Effector memory CD4-positive, alpha-beta T cell (primary cell): ENCODE measurements at places on chromosomes 1 and 21.

- DNase-seq, result no peak
Observed at GRCh38 chr1:1966071-1966740, 37.4 kb downstream of the CFAP74 start.

- no peak for DNase-seq
Observed at GRCh38 chr1:95018602-95019369, 54.0 kb downstream of the ALG14 start.

DNA sequence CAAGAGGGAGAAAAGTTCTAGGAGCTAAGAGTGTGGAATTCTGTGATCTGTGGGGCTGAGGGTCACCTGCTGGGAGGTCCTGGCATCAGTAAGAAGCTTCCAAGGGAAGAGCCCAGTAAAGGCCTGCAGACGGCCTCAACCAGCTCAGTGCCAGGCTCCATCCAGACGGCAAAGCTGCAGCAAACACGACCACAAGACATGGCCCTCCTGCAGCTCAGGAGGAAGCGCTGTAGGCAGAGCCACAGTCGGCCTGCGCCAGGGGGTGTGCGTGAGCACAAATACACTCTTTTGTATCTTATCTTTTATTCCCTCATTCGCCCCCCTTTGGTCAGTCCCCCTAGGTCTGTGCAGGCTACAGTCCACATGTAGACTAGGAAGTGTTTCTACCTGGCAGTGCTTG, 13.4 kb downstream of the C1orf174 start:
- DNase-seq, result no peak

DNA sequence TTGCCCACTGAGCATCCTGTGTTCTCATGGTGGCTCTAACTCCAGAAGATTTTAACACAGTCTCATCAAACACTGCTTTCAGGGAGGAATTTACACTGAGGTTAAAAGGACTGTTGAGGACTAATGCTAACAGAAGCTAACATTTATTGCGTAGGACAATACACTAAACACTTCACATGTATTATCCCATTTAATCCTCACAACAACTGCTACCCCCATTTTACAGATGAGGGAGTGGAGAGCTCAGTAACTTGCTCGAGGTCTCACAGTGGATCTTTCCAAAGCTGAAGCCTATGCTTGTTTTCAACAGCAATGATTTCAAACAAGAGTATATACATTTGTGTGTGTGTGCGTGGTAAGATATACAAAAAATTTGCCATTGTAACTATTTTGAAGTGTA, 13.9 kb downstream of the ATF3 start:
- no peak for DNase-seq

GRCh38 chr1:117567976-117568375, 37.9 kb upstream of the TENT5C start:
- no peak for DNase-seq
